ENCODE measurements at places on chromosomes 5 and 9.

GRCh38 chr9:135763716-135764446 lies 61.9 kb downstream of the KCNT1 start:
- no peak for DNase-seq

GRCh38 chr5:96014395-96014794 lies 52.7 kb upstream of the ELL2 start:
- no peak for DNase-seq

DNA sequence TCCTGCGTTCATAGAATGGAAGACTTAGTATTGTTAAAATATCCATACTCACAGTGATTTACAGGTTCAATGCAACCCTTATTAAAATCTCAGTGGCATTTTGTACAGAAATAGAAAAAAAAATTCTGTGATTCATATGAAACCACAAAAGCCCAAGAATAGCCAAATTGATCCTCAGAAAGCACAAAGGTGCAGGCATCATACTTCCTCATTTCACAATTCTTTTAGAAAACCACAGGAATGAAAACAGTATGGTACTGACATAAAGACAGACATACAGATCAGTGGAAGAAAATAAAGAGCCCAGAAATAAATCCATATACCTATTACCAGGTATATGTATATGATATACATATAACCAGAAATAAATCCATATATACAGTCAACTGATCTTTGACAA lies 86.8 kb upstream of the MEGF10 start:
- no peak for DNase-seq

DNA sequence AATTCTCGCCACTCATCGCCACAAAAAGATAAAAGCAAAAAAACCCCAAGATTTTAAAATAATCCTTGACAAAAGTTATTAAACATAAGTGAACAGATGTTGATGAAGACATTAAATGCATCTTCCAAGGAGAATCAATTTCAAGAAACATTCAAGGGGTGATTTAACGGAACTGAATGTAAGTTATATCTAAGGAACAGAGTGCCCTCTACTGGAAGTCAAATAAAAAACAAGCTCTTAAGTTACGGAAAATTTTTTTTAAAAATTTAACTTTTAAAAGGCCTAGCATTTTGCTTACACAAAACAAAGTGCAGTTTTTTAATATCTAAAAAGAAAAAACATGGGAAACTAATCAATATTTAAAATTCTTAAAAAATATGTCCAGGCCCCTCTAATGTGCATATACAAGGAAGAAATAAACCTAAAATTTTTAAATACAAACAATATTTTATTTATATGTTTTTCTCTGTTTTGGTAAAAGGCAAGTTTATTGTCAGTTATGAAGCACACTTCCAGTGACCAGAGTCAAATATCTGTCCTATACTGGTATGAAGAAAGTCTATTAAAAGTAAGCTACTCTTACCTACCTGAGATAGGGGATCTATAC lies 28.0 kb downstream of the TEX10 start:
- DNase-seq, result no peak

DNA sequence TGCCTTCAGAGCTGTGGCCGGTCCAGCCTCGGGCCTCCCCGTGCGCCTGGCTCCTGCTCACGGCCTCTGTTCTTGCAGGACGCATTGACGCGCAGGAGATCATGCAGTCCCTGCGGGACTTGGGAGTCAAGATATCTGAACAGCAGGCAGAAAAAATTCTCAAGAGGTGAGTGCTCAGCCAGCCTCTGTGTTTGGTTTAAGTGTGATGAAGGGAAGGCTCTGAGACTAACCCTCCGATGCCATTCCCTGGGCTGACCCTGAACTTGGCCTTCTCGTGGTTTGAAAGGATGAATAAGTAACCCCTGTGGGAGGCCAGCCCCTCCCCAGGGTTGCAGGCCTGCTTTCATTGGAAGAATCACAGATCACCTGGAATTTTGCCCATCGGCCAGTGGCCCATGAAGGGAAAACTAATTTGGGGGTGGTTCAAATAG lies 26.3 kb downstream of the PTGES2 start:
- DNase-seq, result no peak

DNA sequence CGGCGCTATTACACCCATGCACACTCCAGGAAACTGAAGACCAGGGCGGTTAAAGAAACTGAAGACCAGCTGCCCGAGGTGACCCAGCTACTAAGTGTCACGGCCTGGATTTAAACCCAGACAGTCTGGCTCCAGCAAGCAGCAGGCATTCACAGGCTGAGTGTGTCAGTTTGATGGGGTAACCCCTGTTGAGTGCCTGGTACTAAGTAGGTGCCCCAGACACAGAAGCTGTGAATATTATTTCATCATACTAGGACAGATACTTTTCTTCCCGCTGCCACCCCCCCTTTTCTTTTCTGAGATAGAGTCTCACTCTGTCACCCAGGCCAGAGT lies 7.3 kb downstream of the ENG start:
- no peak for DNase-seq

DNA sequence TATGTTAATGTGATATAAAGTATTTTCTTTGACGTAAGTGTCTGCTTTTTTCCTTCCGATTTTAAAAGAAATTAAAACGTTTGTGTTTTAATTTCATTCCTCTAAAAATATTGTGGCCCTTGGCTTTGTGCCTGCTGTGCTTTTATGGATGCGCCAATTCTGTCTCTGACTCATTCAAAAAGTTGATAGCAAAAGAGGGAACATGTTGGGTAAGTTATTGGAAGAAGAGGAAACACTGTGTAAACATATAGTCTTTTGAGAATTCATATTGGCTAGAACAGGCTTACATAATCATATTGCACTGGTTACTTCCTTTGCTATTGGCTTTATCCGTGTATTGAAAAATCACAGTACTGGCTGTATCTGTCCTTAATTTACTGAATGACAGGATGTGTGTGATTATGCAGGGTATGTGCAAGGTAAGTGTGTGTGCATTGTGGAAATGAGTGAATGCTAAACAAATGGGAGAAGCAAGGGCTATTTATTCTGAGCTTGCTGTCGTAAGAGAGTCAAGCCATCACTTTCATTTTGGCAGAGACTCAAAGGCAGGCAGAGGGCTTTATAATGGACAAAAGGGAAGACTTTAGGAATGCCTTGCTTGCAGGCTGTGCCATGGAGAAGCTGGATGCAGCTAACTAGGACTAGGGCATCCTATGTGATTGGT lies 67.8 kb downstream of the SGCD start:
- no peak for DNase-seq

GRCh38 chr5:97094579-97095317 lies 47.7 kb downstream of the LIX1 start:
- DNase-seq, result no peak

- DNase-seq, result no peak
Measured at GRCh38 chr5:2762744-2763532, 11.5 kb upstream of the IRX2 start.

DNA sequence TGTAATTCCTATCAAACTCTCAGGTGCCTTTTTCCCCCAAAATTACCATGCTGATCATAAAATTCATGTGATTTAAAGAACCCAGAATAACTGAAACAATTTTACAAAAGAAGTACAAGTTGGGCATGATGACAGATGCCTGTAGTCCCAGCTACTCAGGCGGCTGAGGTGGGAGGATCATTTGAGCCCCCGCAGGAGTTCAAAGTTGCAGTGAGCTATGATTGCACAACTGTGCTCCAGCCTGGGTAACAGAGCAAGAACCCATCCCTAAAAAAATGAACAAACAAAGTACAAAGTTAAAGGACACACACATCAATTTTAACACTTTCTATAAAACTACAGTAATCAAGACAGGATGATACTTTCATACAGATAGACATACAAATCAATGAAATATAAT lies 97.9 kb upstream of the LPAR1 start:
- no peak for DNase-seq

DNA sequence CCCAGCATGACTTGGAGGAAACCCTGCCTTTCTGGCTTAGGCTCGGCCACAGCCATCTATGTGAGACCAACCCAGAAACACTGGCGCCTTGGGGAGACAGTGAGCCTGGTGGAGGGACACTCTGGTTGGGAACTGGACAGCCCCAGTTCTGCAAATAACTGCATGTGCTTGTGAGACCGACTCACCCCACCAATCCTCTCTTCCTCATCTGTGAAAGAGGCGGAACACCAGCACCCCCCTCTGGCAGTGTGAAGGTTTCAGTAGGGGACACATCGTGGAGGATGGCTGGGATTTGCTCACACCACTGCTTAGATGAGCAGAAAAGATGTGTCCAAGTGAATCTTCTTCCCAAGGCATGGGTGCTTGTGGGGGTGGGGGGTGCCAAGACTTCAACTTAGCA lies 43.4 kb upstream of the N4BP3 start:
- no peak for DNase-seq

DNA sequence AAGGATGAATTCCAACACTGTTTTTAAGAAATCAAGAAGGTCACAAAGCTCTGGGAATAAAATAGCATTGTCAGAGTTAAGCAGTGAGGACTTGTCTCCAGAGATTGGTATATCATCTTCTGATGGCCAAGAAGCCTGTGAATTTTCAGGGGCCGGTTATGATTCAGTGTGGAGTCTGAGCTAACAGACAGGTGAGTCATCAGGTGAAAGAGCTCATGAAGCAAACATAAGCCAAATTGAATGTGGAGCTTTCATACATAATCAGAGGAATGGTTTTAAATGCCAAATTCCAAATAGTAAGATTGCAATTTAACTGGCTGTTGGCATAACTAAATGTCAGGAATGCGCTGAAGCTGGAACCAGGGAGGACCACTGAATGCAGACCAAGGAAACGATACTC lies 494.2 kb downstream of the MTRR start:
- DNase-seq, result no peak

GRCh38 chr9:124355039-124355940 lies 60.0 kb downstream of the PSMB7 start:
- no peak for DNase-seq

GRCh38 chr9:131473198-131473885 lies 29.4 kb upstream of the POMT1 start:
- no peak for DNase-seq

- DNase-seq, result no peak
Measured at GRCh38 chr5:39057734-39058133, 16.5 kb downstream of the RICTOR start.

DNA sequence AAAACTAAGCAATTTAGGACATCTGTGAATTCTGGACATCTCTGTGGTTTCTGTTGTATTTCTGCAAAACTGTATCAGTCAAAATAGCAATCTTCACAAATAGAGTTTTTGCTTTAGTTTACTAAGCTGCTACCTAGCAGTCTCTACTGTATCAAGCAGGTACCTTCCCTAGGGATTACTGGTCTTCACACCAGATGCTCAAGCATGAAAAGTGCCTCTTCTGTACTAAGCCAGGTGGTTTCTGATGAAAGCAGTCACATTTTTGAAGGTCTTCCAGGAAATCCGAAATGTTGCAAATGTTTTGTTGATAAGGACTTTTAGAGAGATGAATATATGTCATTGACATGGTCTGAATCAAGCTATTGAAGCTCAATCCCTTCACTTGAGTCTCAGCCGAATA lies 540.0 kb downstream of the KCTD16 start:
- DNase-seq, result no peak

DNA sequence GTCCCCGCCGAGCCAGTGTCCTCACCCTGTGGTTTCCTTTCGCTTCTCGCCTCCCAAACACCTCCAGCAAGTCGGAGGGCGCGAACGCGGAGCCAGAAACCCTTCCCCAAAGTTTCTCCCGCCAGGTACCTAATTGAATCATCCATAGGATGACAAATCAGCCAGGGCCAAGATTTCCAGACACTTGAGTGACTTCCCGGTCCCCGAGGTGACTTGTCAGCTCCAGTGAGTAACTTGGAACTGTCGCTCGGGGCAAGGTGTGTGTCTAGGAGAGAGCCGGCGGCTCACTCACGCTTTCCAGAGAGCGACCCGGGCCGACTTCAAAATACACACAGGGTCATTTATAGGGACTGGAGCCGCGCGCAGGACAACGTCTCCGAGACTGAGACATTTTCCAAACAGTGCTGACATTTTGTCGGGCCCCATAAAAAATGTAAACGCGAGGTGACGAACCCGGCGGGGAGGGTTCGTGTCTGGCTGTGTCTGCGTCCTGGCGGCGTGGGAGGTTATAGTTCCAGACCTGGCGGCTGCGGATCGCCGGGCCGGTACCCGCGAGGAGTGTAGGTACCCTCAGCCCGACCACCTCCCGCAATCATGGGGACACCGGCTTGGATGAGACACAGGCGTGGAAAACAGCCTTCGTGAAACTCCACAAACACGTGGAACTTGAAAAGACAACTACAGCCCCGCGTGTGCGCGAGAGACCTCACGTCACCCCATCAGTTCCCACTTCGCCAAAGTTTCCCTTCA lies 1.4 kb downstream of the GLIS3 start:
- DNase-seq, result peak; percentile 58

GRCh38 chr5:14148890-14149671 lies 5.9 kb downstream of the TRIO start:
- DNase-seq, result no peak

GRCh38 chr9:124256517-124257069 lies 1.2 kb upstream of the NEK6 start:
- DNase-seq, result peak; percentile 26

DNA sequence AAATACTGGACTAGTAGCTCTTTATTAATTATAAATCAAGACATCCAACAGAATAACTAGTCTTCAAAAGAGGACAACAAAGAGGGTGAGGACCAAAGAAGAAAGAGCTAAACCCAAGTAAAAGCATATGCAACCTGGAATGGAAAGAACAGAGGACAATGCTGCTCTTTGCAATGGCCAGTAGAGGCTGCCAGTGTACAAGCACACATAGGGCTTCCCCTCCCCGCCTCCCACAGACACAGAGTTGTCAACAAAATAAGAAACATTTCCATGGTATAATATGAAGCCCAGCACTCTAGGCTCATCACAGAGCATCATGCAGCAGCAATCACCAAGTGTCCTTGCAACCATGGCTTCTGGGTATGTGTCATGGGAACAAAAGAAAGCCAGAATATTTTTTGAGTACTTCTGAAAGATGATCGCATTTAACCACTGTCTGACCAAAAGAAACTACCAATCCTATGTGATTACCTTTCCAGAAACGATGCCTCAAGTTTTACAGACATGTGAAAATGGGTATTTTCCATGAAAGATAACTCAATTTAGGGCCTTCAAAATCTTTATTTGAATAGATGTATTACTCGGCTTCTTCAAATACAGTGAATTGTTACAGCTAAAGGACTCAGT lies 58.1 kb downstream of the RFX3 start:
- DNase-seq, result peak; percentile 9

DNA sequence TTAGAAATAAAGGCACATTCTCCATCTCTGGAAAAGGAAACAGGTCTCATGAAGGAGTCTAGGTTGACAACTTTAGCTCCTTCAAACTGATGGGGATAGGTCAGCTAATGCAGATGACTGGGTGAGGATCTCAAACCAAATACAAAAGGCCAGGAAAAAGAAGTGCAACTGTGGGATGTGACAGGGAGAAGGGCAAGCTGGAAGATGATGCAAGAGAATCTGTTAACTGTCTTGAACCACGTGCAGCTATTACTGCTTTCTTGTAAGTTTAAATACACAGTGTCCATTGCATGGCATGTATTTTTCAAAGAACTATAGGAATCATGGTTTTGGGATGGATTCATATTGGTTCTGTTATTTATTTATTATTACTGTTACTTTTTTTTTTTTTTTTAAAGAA lies 331.8 kb downstream of the NDUFS4 start:
- no peak for DNase-seq

DNA sequence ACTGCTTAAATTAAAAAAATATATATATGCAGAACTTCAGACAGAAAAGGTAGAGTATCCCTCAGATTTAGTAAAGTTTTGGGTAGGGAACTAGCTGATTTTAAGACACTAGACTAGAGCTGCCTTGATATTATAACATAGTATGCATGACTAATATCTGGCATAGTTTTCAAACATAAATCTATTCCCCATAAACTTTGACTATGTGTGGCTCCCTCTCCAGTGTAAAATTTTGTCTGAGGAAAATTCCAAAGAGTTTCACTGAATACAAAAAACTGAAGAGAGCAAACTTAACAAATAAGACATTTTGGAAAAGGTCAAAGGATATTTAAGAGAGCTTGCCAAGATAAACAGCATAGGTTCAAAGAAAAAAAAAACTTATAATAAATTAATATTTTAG lies 66.2 kb upstream of the ZNF462 start:
- no peak for DNase-seq
